Astrocyte of the cerebellum (primary cell): ENCODE measurements at places on chromosomes 1 and 21.

DNA sequence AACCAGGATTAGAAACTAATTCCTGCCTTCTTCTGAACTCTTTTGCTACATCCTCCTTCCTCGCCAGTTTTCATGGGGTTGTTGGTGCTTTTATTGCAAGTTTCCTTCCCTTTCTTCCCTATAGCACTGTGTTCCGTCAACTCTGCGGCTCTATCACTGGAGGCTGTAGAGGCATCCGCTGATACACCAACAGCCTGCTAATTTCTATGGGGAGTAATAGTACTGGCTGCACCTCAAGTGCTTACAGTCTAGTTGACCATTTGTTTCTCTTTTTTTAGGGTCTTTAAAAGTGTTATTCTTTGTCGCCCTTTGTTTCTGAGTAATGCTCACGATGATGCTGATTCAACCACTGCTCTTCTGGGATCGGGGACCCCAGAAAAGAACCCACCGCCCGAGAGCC lies 746 bp downstream of the MIS18A start:
- DNase-seq = no peak

DNA sequence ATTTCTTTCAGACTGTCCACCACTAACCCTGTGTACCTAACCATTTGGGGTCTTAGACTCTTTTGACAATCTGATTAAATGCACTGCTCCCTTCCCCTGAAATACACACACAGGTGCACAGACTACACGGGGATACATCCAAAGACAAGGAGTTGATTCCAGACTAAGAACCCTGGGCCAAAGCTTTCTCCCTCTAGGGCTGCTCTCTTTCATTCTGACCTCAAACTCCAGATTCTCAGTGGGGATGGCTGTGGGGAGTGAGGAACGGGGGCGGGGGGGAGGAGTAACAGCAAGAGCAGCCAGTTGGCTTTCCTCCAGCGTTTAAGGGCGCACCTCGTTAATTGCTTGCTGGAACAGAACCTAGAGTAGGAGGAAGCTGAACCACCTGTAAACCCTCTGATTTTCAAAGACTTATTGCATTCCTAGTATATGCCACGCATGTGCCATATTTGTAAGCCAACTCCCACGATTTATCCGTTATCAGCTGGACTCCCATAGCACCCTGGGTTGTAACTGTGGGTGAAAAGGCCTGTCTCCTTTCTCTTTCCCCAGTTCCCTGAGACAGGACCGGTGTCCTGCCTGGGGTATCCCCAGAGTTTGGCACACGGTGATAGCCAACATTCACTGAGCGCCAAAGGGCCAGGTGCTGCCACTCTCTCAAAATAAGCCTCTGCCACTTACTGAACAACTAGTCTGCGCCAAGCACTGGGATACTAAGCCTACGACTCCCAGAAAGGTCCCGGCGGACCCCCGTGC lies 920 bp downstream of the MTHFR start:
- DNase-seq = no peak

- DNase-seq = peak; percentile 64
Measured at GRCh38 chr1:36258960-36259344, 34.7 kb downstream of the THRAP3 start.

GRCh38 chr1:161092621-161093028 lies 3.3 kb upstream of the NECTIN4 start:
- DNase-seq = no peak
